ENCODE measurements at places on chromosomes 12 and 14.

GRCh38 chr12:65220761-65221160 is 51.4 kb downstream of the LEMD3 start:
- no peak for DNase-seq

- no peak for DNase-seq
Measured at GRCh38 chr14:55951341-55952206, 166.6 kb upstream of the PELI2 start.

DNA sequence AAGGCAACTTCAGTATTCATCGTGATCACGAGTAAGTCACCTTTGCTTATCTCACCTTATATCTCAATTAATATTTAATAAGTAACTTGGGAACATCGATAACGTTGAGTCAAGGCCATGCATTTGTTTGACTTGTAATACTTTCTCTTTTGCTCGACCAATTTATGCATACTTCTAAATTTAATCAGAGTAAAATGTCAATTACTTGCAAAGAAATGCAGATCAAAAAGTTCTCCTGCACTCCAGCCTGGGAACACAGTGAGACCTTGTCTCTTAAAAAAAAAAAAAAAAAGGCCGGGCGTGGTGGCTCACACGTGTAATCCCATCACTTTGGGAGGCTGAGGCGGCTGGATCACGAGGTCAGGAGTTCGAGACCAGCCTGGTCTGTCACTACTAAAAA is 11.8 kb upstream of the HIP1R start:
- no peak for DNase-seq

GRCh38 chr14:92308716-92309115 is 14.2 kb upstream of the SLC24A4 start:
- DNase-seq, result no peak

GRCh38 chr12:12823300-12823699 is 10.2 kb downstream of the DDX47 start:
- DNase-seq, result no peak

DNA sequence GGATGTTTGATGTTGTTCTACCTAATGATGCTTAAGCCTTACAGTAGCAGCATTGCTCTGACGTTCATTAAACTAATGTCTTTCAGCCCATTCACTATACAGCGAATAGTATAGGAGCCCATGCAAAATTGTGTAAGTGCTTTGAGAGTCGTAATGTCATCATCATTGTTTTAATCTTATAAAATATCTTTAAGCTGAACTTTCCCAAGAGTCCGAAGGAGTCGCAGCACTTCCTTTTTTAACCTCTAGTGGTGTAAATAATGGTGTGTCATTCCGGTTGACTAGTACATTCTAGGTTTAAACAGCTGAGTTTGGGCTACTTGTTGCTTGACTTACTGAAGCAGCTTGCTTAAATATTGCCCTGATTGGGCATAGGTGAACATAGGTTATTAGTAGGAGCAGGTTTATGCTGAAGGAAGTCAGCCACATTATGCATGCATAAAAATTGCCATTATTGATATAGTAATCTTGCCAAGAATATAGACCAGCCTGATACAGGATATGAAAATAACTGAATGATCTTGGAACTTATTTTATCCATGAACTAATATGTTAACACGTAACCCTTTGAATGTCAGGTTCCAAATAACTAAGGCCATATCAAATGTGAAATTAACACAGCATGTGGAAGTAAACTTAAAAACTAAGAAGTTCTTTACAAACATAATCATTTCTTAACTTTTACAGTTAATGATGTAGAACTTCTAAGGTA is 2.6 kb downstream of the WNK1 start:
- DNase-seq, result peak; percentile 66

DNA sequence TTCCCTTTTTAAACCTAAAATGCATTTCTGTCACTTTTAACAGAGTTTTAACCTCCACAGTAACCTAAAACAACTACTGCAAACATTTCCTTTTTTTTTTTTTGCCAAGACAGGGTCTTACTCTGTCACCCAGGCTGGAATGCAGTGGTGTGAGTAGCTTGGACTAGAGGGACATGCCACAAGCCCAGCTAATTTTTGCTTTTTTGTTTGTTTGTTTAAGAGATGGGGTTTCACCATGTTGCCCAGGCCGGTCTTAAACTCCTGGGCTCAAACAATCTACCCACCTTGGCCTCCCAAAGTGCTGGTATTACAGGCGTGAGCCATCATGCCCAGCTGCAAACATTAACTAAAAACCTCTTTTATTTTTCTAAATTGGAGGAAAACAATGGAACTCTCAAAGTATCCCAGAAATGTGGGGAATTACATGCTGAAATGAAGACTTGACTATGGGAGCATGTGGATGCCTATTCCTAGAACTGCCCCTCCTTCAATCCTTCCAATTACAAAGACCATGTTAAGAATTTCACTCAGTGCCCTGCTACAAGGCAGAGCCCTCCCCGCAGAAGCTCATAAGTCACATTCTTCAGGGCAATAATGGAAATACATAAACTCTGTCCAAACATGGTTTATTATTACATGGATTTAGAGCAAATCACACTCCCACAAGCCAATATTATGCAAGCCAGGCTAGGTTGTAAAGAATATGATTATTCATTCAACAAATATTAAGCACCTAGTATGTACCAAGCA is 66.9 kb downstream of the C12orf56 start:
- DNase-seq, result no peak

GRCh38 chr12:800401-800800 is 48.0 kb downstream of the WNK1 start:
- no peak for DNase-seq

DNA sequence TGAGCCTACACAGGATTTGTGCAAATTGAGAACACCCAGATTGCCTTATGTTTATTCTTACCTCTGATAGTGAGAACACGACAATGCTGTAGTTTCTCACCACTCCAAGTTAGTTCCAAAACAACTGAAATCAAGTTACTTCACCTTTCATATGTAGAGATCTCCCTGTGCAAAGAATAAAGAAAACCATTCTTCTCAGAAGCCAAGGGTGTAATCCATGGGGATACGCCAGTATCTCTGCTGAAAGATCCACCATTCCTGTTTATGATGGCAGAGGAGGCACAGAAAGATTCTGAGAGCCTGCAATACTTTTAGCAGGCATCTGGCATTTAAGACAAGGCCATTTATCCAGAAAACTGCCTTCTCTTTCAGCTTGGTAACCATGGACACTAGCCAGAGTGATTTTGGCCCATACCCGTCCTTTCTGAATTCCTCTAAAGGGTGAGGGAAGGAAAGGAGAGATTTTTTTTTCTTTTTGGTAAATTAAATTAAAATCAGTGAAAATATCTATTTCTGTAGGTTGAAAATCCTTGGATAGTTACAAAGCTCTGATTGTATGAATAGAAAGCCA is 355.4 kb upstream of the FAR2 start:
- DNase-seq, result no peak

DNA sequence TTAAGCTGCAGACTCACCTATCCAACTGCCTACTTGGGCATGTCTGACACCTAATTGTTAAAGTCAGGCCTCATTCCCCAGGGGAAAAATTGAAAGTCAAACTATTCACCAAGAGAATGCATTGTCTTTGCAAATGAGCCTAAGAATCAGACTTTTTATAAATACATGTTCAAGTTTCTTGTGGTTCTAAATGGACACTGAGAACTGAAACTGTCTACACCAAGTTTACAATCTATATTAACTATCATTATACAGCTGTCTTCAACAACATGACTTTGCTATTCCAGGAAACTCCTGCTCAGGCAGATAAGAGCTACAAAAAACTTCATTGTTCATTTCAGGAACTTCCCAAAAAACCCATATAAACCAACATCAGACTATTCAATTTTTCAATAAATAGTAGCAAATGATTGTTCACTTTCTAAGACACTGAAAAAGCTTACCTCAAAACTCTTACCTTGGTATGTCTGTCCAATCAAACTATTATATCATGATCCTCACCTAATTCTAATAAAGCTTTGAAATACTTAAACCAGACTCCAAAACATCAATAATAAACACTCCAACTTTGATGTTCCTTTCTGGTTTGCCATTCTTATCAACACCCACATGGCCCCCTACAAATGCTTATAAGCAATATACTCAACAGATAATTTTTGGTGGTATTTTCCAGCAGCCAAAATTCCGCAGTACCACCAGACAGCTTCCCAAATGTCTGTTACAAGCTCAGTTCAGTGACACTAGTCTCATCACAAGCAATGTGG is 24.2 kb downstream of the CDK17 start:
- DNase-seq, result no peak

DNA sequence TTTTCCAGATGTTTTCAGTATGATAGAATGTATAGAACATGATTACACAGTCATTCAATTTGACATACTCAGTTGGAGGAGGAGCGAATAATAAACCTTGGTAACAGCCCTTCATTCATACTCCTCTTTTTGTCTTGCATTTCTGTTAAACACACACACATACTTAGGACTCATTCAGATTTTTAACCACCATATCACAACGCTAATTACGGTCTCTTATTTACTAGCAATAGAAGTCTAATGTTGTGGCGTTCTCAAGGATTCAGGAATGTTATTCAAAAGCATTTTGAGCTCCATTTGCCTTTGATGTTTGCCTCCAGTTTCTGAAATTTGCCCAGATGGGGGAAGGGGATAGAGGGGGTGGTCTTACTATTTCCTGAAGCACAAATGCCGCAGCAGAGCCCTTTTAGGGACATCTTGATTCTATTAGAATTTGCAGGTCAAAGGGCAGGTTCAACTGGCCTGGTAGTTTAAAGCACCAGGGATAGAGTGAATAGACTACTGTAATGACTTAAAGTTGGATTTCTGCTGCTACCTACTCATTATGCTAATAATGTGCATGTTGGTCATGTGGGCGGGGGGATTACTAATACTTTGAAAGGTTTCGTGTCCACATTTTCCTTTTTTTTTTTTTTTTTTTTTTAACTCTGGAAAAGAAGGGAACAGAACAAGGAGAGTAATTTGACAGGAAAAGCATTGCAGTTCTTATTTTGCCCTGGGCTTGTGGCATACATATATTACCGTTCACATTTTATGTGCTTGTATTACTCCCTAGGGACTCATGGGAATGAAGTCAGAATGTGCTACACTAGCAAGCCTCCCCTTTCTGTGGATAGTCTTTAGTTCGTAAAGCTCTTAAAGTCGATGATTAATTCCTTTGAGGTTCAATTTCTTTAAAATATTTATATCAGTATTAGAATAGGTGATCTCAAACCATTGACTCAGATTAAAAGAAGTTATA is 226.8 kb downstream of the FBXL14 start:
- DNase-seq, result no peak

DNA sequence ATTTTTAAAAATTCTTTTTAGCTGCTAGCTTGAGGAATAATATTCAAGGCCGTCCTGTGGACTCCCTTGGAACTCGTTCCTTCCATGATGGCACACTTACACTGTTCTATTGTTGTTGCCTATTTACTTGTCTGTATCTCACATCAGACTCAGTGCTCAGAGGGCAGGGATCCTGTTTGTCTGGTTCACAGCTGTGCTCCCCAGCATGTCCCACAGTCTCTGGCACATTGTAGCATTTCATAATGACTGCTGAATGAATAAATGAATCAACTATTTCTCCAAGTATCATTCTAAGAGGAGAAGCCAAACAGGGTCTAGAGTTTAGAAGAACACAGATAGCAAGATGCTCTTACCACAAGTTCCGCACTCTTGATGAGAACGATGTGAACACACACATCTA is 48.0 kb downstream of the NTN4 start:
- DNase-seq, result no peak

GRCh38 chr12:75525263-75525662 is 13.9 kb upstream of the KRR1 start:
- DNase-seq, result no peak

- DNase-seq, result no peak
Measured at GRCh38 chr14:35122696-35123387, 490 bp downstream of the PRORP start.

GRCh38 chr14:64788706-64789105 is 84.5 kb downstream of the PLEKHG3 start:
- no peak for DNase-seq

DNA sequence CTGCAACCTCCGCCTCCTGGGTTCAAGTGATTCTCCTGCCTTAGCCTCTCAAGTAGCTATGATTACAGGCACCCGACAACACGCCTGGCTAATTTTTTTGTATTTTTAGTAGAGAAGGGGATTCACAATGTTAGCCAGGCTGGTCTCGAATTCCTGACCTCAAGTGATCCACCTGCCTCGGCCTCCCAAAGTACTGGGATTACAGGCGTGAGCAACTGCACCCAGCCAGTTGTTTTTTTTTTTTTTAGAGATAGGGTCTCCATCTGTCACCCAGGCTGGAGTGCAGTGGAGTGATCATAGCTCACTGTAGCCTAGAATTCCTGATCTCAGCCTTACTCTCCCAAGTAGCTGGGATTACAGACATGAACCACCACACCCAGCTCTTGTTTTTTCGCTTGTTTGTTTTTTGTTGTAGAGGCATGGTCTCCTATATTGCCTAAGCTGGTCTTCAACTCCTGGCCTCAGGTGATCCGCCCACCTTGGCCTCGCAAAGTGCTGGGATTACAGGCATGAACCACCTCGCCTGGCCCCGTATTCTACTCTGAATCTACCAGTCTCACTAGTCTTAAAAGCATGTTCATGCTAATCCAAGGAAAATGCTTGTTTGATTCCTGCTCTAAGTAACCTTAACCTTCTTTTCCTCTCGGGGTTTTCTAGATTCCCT is 31.7 kb upstream of the STRN3 start:
- no peak for DNase-seq

DNA sequence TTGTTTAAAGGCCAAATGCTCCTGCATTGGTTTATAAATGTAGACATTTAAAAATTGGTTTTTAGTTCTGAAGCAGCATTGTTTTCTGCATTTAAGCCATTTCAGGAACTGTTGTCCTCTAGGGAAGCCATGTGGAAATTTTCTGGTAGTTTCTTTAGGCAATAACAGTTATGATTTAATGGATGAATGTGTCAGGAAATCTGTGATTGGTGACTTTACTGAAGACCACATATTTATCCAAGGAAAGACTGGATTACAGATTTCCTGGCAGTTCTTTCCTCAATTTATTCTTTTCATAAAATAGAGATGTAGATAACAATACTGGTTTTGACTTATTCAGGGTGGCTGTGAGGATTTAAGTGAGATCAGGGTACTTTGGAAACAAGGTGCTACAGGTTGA is 27.6 kb downstream of the TBC1D15 start:
- DNase-seq, result no peak

DNA sequence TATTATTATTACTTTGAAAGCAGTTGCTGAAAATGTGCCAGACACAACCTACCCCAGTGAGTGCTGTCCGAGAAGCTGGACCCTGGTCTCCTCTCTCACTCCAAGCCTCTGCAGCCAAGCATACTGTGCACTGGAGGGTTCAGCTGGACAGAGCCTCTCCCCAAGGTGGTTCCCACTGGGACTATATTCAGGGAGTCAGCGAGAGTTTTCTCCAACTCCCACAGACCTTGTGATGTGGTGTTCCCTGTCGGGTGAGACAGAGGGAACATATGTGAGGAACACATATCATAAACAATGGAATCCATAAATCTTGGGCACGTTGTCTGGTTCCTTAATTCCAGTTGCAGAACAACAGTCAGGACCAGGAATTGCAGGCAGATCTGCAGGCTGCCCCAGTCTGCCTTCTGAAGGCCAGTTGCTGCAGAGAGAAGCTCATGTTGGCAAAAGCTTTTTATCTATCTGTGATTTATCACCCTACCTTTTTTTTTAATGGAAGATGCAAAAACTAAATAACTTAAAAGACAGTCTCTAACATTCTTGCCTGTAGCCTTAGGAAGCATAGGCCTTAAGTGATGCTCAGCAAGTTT is 619.8 kb upstream of the TBX3 start:
- no peak for DNase-seq

Data from HuH-7 (cell line).